ENCODE measurements at places on chromosomes 5 and 9.

GRCh38 chr5:116806836-116807235 lies 232.2 kb upstream of the SEMA6A start:
- no peak for DNase-seq

GRCh38 chr5:78293851-78294247 lies 649 bp downstream of the AP3B1 start:
- DNase-seq = no peak

DNA sequence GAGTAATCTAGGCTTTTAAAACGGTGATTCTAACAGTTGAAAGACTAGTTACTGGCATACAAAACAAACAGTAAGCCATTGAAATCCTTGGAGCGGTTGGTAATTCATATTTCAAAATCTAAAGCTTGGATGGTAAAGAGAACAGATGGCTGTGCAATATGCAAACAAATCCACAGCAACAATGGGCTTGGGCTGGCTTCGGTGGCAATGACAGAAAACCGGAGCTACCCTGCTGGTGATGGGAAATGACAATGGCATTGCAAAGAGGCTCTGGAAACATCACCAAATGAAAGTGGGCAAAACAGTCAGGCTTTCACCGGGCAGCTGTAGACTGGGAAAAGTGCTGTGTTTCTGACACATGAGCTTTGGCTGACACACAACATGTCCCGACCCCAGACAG lies 42.2 kb downstream of the MED27 start:
- no peak for DNase-seq

- no peak for DNase-seq
Observed at GRCh38 chr9:17387565-17387964, 191.3 kb upstream of the SH3GL2 start.

- DNase-seq = no peak
Observed at GRCh38 chr5:102789469-102789868, 34.4 kb downstream of the PAM start.

GRCh38 chr9:131169563-131170240 lies 44.3 kb downstream of the NUP214 start:
- DNase-seq = no peak

GRCh38 chr9:9992936-9993335 lies 619.9 kb downstream of the PTPRD start:
- DNase-seq = no peak

- DNase-seq = no peak
Observed at GRCh38 chr5:138439477-138440158, 761 bp downstream of the REEP2 start.

DNA sequence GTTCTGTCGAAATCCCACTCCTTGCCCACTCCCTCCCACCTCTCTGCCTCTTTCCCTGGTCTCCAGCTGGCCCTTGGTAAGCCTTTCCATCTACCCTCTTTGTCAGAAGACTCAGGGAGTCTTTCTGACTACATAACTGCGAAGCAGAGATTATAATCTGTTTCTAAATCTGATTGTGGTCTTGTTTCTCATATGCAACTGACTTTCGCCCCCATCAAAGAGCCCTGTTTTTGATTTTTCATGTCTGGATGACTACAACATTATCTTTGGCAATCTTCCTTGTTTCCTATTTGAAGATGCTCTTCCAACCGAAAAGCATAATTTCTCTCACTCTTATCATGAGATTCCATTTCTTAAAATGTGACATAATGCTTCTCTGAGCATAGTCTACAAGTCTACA lies 218.2 kb upstream of the ADAMTSL1 start:
- no peak for DNase-seq

All from Kasumi-1 (cell line).